T1000 (cell line): ENCODE measurements at places on chromosomes 12 and 14.
A peak's percentile ranks its signal among the peaks of the same experiment; 100 is the strongest.

DNA sequence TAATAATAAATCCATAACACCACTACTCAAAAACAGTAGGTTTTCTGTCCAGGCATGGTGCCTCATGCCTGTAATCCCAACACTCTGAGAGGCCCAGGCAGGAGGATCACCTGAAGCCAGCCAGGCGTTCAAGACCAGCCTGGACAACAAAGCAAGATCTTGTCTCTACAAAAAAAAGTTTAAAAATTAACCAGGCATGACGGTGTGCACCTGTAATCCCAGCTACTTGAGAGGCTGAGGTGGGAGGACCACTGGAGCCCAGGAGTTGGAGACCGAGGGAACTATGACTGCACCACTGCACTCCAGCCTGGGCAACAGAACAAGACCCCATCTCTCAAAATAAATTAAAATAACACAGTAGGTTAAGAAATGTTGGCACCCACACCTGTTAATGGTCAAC, 44.5 kb upstream of the AP4S1 start:
- DNase-seq = no peak

GRCh38 chr14:37650356-37651037, 55.1 kb downstream of the TTC6 start:
- no peak for DNase-seq

DNA sequence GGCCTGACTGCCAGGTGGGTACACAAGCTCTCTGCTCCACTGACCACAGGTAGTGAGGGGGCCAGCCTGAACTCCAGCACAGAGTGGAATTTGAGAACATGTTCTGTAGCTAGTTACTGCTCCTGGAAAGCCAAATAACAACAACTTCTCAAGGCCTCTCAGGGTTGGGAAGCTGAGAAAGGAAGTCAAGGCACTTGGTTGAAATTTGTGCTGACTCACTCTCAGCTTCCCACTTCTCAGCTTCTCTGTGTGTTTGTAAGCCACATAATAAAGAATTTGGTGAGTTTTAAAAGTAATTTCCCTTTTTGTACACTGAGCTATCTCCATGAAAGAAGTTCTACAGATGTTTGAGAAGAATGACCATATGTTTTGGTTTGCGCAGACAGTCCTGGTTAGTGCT, 234.9 kb downstream of the KTN1 start:
- DNase-seq = no peak

- no peak for DNase-seq
Observed at GRCh38 chr12:38744041-38744440, 161.3 kb downstream of the CPNE8 start.

GRCh38 chr12:101891462-101891971, 14.1 kb downstream of the DRAM1 start:
- no peak for DNase-seq

DNA sequence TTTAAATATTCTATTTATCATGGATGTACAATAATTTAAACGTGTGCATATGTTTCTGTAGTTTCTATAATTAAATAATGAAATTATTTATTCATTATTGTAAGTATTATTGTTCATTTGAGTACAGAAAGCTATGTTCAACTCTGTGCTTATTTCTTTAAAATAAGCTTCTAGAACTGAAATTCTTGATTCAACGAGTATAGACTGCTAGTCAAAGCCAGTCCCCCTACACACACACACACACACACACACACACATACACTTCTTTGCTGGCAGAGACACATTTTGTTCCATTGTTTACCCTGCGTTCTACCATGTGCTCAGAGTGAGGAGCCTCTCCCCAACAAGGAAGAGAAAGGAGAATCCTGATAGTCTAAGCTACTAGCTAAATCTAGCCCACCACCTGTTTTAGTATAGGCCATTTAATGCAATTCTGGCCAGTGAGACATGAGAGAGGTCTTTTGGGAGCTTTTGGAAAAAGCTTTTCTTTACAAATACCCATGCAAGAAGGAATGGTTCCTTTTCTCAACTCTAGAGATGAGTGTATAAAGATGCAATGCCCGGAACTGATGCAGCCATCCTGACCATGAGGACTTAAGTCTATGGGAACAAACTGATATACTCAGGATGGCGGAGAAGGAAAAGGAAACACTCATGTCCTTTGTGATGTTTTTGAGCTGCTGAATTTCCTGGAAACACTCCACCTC, 161.4 kb downstream of the NDUFA12 start:
- DNase-seq = no peak

DNA sequence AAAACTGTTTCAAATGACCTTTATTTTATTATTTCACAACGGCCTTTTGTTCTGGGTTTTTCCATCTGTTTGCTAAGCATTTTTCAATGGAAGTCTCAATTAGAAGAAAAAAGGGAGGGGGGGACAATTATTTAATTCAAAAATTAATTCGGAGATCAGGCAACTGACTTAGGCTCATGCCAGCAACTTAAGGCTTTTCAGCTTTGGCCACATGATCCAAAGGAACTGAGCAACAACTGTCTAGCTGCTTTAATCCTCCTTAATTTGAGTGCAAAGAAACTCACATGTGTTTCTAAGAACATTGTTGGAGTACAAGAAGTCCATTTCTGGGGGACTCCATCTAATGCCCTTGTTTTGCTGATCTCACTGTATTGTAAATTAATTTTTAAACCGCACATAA, 188.0 kb downstream of the EXOC5 start:
- no peak for DNase-seq

DNA sequence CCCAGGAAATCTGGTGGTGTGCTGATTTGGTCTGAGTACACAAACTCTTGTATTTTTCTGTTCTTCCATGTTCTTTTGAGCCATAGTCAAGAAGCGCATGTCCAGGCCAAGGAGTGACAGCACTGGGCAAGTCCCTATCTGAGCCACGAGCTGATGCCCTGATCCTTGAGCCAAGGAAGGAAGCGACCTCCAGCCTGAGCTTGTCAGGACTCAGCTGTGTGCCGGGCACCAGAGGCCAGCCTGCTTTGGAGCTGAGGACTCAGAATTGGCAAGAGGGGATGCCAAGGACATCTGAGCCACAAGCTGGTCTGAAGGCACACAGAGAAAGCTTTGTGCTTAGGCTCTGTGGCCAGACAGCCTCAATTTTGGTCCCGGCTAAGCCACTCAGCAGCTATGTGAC, 52.6 kb downstream of the GALNT16 start:
- no peak for DNase-seq

GRCh38 chr12:87991483-87991882, 37.7 kb downstream of the C12orf50 start:
- DNase-seq = no peak

DNA sequence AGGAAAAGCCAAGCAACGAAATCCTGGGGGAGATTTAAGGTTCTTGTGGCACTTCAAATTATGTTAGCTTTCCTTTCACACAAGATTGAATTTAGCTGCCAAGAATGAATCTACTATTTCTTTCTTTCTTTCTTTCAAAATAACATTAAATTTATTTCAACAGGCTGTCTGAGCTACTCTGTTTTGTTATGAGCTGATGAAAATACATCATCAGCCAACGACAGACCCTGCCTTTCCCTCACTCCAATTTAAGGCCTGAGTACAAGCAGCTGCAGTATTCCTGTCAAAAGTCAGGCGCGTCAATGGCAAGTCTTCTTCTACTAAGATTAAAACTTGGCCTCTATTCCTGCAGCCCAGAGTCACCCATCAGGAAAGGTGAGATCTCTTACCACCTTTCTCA, 347.7 kb upstream of the FLRT2 start:
- no peak for DNase-seq

GRCh38 chr14:95361373-95362137, 41.8 kb upstream of the CLMN start:
- no peak for DNase-seq

- no peak for DNase-seq
Observed at GRCh38 chr14:81330619-81331122, 69.5 kb downstream of the STON2 start.

DNA sequence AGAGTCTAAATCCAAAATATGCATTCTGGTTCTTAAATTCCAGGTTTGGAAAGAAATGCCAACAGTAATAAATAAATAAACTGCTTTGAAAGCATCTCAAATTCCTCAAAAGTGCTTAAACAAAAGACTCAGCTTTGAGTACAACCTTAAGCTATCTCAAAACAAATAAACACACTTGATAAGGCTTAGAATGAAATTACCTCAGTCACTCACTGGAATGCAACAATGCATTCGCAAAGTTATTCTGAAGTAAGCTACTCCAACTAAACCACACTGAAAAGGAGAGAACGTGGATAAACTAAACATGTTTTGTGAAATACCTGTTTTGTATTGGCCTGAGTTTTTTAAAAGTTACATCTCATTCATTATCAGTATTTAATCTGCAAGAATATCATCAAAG, 1.2 kb downstream of the SPTSSA start:
- no peak for DNase-seq

DNA sequence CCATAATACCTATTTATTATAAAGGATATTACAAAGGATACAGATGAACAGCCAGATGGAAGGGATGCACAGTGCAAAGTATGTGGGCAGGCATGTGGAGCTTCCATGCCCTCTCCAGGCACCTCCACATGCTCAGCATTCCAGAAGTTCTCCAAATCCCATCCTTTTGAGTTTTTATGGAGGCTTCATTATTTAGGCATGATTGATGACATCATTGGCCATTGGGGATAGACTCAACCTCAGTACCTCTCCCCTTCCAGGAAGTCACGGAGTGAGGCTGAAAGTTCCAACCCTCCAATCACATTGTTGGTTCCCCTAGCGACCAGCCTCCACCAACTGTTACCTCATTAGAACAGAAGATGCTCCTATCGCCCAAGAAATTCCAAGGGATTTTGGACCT, 156.4 kb downstream of the ATP23 start:
- DNase-seq = peak; percentile 52

- DNase-seq = no peak
Observed at GRCh38 chr14:70907996-70908934, 1.0 kb downstream of the PCNX1 start.

GRCh38 chr12:5442251-5443006, 10.5 kb downstream of the NTF3 start:
- no peak for DNase-seq

- no peak for DNase-seq
Observed at GRCh38 chr12:6435961-6436715, 8.6 kb upstream of the CD27 start.

DNA sequence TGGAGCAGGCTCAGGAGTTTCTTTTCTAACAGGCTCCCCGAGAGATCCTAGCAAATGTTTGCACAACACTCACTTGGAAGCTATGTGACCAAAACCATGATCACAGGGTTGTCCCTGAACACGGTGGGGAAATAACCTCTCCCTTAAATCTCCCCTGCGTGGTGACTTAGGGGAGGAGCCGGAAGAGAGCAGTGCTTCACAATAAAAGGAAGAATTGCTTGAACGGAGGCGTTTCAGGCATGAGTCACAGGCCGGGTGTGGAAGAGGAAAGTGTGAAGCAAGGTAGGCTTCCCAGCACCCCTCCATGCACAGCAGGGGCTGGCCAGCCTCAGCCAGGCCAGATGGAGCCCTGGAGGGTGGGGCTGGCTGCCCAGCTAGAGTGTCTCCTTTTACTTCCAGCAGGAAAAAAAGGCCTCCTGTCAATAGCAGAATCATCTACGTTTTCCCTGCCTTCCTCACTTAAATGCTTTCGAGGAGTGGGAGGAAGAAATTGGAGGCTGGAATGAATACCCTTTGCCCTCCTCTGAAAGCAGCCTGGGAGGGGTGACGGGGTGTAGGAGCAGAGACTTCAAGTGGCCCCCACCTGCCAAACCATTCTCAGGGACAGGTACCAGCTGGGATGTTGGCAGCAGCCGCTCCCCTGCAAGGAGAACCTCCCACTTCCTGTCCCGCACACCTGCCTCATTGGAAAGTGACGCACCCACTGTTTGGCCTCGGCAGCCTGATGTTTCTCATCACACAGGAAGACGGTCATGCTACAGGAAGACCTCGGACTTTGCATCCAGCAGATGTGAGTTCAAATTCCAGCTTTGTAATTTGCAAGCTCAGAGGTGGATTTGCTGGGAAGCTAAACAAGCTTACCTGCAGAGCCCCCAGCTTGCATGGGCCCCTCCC, 30.1 kb upstream of the PPP2R5C start:
- peak; percentile 26 for DNase-seq

DNA sequence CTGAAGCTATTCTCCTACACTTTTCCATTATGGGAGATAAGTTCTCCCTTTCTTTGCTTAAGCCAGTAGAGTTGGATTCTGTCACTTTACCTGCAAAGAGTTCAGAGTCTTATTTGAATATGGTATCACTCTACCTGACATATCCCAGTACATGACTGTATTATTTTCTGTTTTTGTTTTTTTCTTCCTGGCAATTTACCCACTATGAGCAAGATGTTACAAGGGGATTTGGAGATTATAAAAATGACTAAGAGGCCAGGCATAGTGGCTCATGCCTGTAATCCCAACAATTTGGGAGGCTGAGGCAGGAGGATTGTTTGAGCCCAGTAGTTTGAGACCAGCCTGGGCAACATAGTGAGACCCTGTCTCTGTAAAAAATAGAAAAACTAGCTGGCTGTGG, 46.4 kb upstream of the CHST11 start:
- DNase-seq = no peak

- no peak for DNase-seq
Observed at GRCh38 chr12:56676851-56677580, 11.1 kb downstream of the PTGES3 start.

- DNase-seq = peak; percentile 77
Observed at GRCh38 chr12:47017901-47018475, 61.4 kb upstream of the PCED1B start.

GRCh38 chr14:73713803-73714655, at the start of gene PNMA1:
Gene PNMA1 (minus strand): TSS chr14:73714384. CDS start chr14:73713639, 745 bp downstream.
- DNase-seq = peak; percentile 80

DNA sequence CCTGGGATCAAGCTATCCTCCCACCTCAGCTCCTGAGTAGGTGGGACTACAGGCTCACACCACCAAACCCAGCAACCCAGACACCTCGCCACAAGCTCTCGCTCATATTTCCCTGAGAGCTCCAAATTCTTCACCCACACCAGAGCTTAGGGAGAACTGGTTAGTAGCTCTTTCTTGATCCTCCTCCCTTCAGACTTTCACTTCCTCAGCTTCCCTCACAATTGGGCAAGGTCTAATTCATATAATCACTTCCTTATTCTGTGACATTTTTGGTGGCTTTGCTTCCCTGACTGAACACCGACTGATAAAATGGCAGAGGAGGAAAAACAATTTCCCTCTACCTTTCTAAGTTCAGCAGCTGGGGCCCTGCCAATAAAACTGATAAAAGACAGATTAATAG, 88.5 kb downstream of the GXYLT1 start:
- no peak for DNase-seq

GRCh38 chr14:103286460-103286859, 47.6 kb upstream of the EIF5 start:
- DNase-seq = no peak

- DNase-seq = no peak
Observed at GRCh38 chr14:51360592-51360991, 120.5 kb downstream of the TMX1 start.

DNA sequence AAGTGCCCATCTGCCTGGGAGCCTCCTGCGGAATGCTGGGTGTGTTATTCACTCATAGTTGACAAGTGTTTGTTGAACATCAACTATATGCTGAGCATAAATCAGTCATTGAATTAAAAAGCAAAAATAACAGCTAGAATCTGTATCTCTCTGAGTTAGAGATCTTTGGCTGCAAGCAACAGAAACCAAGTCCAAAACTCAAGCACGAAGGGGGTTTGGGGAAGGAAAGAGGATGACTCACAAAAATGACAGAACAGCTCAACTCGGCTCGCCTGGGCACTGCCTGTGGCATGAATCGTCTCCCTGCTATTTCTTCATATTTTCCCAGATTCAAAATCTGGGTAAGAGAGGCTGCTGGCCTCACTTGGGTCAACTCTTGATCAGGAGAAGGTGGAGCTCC, 72.6 kb upstream of the NCOR2 start:
- DNase-seq = no peak
